NCI-H1092 (cell line): ENCODE measurements at places on chromosomes 2 and 18.

DNA sequence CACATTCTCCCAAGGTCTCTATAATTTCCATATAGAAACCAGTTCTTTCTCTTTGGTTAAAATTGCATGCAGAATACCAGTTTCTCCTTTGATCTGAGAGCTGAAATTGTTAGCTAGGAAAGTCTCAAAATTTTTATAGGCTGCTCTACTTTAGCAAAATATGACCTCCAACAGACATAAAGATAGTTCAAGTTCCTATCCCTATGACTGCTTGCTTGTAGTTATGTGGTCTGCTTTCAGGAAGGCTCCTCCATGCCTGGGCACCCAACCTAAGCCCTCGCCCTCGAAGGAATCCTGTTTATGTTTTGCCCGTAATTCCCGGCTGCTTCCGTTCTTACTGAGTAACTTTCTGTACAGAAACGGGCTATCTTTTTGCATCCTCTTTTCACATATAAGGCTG, 28.0 kb upstream of the LTBP1 start:
- DNase-seq, result no peak

GRCh38 chr2:6394276-6394675, 471.4 kb downstream of the CMPK2 start:
- no peak for DNase-seq

DNA sequence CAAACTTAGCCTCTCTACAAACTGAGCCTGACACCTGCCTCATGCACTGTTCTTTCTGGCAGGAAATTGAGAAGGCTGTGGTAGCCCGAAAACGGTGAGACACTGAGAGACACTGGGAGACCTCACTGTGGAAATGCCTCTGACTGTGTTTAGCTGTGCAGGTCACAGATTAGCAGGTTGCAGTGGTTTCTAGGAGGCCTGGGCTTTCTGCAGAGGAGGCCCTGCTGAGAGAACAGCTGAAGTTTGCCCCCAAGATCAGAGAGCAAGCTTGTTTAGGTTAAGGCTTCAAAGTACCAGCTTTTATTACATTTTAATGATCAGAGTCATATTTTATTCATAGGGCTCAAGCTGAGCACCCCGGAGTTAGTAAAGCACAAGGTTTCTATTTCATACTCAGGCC, 68.7 kb upstream of the LYPD6 start:
- no peak for DNase-seq

GRCh38 chr2:166184789-166185188, 57.0 kb upstream of the SCN1A start:
- no peak for DNase-seq

DNA sequence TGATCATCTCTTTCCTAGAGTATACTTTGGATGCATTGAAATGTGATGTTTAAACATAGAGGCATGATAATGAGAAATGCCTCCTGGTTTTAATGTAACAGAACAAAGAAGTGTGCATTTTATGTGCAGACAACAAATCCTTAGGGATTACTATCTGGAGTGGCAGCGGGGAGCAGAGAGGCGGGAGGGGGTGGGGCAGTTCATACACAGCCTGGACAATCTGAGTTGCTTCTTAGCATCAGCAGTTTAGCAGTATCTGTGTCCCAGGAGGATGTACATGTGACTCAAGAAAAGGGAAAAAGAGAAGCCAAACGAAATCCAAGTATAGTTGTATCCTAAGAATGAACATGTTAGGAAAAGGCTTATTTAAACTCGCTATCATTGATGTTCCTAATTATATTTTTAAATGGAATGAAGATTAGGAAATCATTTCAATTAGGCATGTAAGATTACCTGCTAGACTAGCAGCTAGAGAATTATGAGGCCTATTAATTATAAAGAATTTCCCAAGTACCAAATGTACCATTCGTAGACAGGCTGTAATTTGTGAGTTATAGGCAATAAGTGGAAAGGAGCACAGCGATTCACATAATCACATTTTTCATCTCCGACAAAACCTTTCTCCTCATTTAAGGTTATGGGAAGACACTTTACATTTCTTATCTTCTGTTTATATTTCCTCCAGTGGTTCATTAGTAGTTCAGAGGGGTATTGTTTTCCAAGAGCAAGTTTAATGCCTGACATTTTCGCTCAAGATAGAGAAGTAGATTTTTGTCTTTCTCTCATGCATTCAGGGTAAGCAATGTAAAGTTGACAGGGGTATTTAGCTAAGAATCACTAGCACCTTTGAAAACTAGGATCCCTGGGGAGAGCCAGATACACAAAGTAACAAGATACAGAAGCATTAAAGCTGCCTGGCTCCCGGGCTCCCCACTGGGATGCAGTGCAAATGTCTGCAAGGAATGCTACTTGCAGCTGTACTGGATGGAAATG, 141.3 kb upstream of the NOSTRIN start:
- DNase-seq, result peak; percentile 8

GRCh38 chr2:95670686-95671085, 78.9 kb downstream of the TRIM43 start:
- no peak for DNase-seq

DNA sequence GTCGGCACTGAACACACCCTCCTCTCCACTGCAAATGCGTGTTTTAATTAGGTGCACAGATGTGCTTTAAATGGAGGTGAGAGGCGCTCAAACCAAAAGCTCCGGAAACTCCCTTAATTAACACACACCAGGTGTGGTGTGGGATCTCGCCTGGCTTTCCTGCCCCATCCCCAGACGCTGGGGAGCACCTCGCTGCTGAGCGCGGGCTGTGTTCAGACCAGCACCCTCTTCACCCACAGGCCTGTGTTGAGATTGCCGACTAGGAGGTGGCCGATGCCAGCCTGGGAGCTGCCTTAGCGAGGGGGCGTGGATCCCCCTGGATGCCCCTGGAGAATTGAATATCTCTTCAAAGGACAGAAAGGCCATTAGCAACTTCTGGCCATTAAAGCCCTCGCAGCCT, 171.7 kb downstream of the MYT1L start:
- no peak for DNase-seq

DNA sequence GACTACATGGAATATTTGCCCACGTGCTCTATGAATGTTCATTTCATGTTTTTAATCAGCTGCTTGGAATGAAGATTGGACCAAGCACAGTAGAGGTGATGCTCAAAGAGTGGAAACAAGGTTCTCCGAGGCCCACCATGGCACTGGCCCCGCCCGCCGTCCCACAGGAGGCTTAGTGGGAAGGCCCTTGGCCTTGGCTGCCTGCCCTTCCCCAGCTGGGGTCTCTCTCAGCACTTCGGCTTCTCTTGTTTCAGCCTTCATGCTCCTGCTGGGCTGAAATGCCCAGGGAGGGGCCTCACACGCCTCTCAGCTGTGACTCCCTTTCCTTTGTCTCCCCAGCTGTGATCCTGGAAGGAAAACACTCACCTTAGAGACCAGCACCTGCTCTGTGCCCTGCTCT, 833.2 kb downstream of the GALR1 start:
- DNase-seq, result peak; percentile 27

GRCh38 chr2:9560628-9561027, 5.0 kb upstream of the ADAM17 start:
- no peak for DNase-seq

DNA sequence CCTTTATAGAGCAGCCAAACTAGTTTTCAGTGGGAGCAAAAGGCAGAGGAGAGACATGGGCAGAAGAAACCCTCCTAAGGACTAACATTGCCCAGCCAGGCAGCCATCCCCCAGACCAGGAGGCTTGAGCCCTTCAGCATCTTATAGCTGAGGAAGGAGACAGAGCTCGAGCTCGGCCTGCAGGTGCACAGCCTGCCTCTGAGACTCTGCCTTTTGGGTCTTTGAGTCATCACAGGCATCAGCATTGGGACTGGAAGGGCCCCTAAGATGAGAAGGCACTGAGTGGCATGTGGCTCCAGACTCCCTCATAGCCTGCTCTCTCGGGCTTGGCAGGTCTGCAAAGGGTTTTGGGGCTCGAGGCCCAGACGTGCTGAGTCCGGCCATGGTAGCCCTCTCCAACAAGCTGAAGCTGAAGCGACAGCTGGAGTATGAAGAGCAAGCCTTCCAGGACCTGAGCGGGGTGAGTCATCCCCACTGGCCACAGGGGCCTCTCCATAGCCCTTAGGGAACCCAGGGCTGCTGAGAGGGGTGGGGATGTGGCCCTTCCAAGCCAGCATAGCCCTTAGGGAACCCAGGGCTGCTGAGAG, 84.1 kb downstream of the EPAS1 start:
- no peak for DNase-seq

DNA sequence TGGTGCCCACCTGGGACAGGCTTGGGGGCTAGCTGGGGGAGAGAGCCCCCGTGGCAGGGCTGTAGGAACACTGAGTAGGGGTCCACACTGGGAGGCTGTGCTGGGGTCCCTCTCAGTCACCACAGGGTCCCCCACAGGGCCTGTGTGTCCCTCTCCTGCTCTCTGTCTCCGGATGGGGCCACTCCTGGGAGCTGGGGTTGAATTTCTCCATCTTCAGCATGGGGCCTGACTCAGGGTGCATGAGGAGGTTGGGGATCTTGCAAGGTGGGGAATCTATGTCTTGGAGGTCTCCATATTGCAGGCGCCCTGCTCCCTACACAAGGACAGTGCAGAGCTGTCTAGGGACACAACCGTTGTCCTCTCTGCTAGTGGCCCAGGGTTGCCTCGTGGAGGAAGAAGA, 78.7 kb upstream of the HDAC4 start:
- no peak for DNase-seq

GRCh38 chr2:217223222-217223930, 363.5 kb upstream of the TNP1 start:
- no peak for DNase-seq

DNA sequence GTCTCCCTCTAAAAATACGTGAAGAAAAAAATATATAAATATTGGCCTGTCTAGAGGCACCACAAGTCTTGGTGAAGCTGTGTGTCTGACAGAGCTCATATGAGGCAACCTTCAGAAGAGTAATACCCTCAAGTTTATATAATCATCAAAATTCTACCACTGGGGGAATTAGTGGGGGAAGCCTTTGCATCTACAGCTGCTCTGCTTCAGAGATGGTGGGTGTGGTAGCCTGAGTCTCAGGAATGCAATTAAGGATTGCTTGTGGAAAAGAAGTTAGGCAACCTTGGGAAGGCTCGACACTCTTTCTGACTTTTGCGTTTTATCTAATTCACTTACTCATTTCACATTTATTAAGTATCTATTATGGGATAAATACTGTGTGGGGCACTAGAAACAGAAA, 17.4 kb downstream of the TPGS2 start:
- no peak for DNase-seq

DNA sequence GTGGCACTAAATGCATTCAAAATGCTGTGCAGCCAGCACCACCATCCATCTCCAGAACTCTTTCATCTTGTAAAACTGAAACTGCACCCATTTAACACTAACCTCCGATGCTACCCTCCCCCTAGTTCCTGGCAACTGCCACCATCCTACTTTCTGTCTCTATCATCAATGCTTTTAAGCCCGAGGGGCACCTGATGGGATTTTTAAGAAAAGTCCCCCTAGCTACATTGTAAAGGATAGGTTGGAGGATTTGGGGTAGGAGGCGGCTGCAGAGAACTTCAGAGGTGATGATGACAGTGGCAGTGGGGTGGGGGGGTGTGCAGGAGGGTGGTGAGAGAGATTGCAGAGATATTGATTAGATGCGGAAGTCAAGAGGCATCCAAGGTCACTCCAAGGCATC, 10.8 kb upstream of the YWHAQ start:
- DNase-seq, result no peak

- no peak for DNase-seq
Observed at GRCh38 chr18:42413870-42414269, 458.8 kb downstream of the PIK3C3 start.

- no peak for DNase-seq
Observed at GRCh38 chr2:33457556-33458247, 18.7 kb upstream of the RASGRP3 start.

- no peak for DNase-seq
Observed at GRCh38 chr2:23361152-23361551, 23.8 kb upstream of the KLHL29 start.

- no peak for DNase-seq
Observed at GRCh38 chr2:229463841-229464346, 192.8 kb upstream of the PID1 start.

DNA sequence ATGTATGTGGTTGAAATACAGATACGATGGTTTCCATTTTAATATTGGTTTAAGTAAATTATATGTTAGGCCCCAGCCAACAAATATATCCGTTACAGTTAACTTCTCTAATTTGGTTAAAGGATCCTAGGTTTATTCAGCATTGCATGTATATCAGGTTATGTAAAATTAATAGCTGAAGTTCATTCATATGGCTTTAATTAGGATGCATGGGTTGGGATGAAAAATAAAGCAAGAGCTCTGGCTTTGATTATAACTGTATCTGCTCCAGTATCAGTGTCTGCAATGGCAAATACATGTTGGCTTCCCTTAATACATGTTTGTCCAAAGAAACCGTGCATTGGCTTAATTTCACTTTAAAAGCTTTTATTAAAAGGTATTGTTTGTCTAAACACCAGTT, 435.7 kb upstream of the SETBP1 start:
- DNase-seq, result no peak

- DNase-seq, result no peak
Observed at GRCh38 chr18:67131498-67131897, 385.0 kb downstream of the DSEL start.

DNA sequence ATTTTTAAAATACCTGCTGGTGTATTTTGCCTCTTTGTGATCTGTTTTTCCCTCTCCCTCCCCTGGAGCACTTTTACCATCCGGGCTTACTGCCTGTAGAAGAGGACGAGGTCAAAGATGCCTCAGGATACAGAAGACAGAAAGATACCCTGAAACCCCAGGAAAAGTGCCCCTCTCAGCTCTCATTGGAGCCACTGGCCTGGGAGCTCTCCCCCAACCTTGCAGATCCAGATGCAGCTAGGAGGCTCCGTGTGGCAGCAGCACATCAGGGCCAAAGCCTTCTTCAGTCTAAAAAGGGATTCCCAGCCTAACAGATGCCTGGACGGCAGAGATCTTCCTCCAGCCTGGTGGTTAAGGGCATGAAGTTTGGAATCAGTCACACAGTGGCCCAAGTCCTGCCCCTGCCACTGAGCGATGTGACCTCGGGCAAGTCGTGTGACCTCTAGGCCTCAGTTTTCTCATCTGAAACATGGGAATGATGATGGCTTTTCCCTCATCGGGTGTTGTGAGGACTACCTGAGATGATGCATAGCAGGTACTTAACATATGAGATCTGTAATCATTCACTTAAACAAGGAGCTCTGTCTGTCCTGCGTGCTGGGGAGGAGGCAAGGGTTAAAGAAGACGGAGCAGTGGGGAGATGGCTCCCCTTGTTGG, 239.4 kb downstream of the DYSF start:
- DNase-seq, result no peak

- no peak for DNase-seq
Observed at GRCh38 chr18:78884502-78884901, 95.1 kb upstream of the SALL3 start.

- no peak for DNase-seq
Observed at GRCh38 chr2:239238839-239239606, 161.8 kb downstream of the HDAC4 start.
